Daoy (cell line): ENCODE measurements at places on chromosomes 11 and 22. TPM values are rescaled to one million over a fixed set of nuclear protein-coding genes. Genes with fewer than 3 reads are reported as not detected.
A peak's percentile ranks its signal among the peaks of the same experiment; 100 is the strongest.

DNA sequence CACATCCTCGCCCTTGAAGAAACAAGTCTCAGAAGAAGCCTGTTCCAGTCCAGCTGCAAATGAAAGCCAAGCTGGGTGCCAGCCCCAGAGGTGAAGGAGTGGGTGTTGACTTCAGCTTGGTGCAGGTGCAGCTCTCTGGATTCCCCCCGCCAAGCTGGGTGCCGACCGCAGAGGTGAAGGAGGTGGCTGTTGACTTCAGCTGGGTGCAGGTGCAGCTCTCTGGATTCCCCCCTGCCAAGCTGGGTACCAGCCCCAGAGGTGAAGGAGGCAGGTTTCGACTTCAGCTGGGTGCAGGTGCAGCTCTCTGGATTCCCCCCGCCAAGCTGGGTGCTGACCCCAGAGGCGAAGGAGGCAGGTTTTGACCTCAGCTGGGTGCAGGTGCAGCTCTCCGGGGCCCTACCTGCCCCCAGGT, 1234.0 kb downstream of the TBC1D22A start:
- DNase-seq = no peak

GRCh38 chr22:50570861-50571260, 7.4 kb downstream of the CPT1B start:
- no peak for DNase-seq

GRCh38 chr22:27906241-27906640, 12.8 kb downstream of the PITPNB start:
- DNase-seq = no peak

- no peak for DNase-seq
Observed at GRCh38 chr11:62103141-62103540, 20.7 kb upstream of the INCENP start.

DNA sequence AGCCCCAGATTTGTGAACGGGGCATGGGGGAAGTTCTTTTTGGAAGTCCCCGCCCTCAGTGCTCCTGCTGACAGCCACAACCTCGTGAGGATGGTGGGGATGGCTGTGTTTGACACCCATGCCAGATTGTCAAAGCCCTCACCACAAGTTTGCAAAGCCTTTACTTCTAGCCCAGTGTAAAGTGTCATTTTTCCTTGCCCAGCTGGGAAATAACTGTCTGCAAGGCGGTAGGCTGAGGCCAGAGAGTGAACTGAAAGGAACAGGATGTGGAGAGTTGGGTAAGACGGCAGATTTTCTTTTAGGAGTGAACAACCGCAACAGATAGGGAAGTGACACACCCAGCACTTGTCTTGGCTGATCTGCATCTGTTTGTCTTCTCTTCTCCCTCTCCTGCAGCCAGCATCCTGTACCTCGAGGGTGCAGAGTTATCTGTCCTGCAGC, 13.6 kb downstream of the IL17RA start:
- DNase-seq = no peak

DNA sequence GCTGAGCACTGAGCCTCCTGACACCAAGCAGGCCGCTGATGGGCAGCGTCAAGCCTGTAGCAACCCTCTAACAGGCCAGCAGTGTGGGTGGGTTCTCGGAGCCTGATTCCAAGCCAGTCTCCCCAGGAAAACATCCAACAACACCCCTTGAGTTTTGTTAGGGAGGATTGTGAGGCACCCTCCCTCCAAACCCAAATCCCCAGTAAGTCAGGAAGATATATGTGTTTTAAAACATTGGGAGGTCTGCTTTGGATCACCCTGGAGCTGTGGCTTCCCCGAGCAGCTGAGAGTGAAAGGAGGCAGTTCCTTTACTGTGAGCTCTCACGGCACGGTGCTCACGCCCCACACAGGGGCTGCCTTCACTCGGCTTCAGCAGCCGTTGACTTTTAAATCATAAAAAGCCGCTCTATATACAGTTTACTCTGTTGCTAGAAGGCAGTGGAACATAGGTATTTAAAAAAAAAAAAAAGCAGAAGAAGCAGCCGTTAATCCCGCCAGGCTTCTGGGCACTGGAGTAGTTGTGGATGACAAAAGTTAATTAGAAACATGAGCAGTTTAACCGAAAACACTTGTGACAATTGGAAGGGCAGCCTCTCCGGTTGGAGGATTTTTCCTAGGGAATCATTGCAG, 218.6 kb downstream of the NAV2 start:
- DNase-seq = no peak

GRCh38 chr22:22349455-22349836, 104.9 kb downstream of the VPREB1 start:
- DNase-seq = no peak

DNA sequence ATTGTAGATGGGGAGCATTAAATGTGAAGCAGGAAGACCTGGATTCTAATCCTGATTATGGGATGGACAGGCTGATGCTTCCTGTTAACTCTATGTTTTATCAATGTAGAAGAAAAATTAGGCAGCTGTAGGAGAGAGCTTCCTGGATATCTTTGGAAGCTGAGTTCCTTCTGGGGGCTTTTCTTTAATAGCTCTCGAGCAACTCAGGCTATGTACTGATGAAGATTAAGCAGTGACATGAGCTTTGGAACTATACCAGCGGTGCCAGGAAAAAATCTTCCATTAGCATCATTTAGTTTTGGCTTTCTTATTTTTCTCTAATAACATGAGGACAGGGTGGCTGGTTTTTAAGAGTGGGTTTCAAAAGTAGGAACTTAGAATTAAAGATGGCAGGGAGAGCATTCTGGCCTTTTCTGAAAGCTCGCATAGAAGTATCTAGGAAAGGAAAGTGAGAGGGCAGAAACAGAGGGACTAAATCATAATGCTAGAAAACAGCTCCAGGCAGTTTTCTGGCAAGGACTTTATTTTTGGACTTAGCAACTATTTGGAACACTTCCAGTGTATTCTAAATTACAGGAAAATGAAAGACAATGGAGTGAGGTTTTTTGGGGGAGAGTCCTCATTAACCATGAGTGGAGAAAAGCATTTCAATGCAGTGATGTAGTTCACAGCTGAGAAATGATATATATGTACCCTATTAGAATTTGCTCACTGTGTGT, 69.2 kb upstream of the RRM1 start:
- no peak for DNase-seq

DNA sequence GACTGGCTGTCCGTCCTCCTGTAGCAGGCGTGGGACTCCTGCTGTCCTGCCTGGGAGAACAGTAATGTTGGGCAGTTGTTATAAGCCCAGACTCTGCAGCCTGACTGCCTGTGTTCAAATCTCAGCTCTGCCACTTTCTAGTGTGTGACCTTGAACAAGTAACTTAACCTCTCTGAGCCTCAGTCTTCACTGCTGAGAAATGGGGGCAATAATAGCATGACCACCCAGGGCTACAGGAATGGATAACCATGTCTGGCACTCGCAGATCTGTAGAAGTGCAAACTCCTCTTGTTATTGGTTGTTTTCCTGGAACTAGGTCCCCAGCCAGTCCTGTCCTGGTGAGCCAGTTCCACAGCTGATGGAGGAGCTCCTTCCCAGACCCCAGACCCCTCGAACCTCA, 69.7 kb downstream of the TP53I11 start:
- DNase-seq = no peak

The ZNF70 gene
- total RNA-seq = 2.1 and 3.1 TPM in 2 replicates

- peak; percentile 75 for DNase-seq
Observed at GRCh38 chr22:17368554-17369438, 464 bp upstream of the CECR2 start.

GRCh38 chr11:74559110-74559933, 33.1 kb upstream of the POLD3 start:
- DNase-seq = peak; percentile 7

The OR51E2 gene
- total RNA-seq = 0.06 TPM in 1 of 2 replicates, not detected in the other

The ZNF215 gene
- total RNA-seq = 3.8 and 5.5 TPM in 2 replicates

GRCh38 chr11:23227078-23227445, 366.8 kb upstream of the CCDC179 start:
- no peak for DNase-seq

DNA sequence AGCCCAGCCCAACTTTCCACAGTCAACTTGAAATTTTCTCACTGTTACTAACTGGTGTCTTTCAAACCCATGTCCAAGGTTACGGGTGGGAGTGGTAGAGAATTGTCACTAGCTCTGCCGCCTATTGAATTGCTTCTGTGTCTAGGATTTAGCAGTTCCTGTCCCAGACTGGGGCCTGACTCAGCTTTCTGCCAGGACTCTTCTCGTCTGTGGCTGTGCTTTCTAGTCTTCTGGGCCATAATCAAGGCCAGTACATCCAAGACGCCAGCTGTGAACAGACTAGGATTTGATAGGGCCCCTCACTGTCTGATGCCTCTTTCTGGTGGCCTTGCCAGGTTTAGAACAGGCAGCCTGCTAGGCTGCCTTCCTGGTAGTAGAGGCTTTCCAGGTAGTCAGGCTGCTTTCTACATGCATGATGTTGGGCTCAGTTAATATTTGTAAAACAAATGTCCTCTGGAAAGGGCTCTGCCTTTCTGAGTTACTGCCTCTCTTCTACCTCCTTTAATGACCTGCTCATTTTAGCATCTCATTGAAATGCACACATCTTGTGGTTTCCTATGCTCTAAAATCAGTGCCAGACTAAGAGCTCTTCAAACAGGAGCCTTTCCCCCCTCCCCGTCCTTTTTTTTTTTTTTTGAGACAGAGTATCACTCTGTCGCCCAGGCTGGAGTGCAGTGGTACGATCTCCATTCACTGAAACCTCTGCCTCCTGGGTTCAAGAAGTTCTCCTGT, 13.1 kb upstream of the HIKESHI start:
- DNase-seq = no peak

The SLC15A3 gene
- 3.0 and 3.9 TPM in 2 replicates for total RNA-seq

GRCh38 chr11:127058524-127058923, 58.0 kb upstream of the KIRREL3 start:
- no peak for DNase-seq

The DCDC1 gene
- total RNA-seq = 0.23 and 1.0 TPM in 2 replicates

The KRTAP5-3 gene
- not detected in 2 replicates for total RNA-seq

DNA sequence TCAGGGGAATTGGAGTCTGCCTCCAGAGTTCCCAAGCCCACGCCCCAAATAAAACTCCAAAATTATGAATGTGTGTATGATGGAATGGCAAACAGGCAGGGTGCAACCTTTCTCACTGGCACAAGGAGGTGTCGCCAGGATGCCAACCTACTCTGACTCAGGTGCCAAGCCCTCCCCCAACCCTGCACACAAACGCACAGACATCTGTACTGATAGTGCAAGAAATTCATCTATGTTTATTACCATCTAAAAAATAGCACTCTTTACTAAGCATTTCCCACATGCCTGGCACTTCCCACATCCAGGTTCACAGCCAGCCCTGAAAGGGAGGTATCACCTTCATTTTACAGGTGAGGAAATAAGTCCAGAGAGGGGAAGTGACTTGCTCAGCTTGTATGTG, 1.2 kb downstream of the PLA2G3 start:
- DNase-seq = no peak

The CAPN5 gene
- 2.7 and 5.5 TPM in 2 replicates for total RNA-seq

- no peak for DNase-seq
Observed at GRCh38 chr11:30960387-30960992, 374.3 kb upstream of the MPPED2 start.

DNA sequence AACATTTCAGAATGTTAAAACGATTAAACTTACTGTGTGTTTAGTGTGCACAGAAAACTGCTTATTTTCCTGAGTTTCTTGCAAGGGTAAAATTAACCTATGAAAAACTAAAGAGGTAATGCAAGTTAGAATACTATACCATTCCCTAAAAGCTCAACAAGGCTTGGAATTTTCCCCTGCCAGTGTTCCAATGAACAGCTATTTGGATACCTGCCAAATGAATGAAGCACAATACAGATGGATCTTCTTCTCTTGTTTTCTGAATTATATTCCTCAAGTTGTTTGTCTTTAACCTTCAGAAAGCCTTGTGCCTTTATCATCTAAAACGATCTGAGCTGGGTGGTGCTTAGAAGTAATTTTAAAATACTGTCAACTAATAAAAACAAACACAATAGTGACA, 204.5 kb downstream of the LRRC4C start:
- DNase-seq = no peak

DNA sequence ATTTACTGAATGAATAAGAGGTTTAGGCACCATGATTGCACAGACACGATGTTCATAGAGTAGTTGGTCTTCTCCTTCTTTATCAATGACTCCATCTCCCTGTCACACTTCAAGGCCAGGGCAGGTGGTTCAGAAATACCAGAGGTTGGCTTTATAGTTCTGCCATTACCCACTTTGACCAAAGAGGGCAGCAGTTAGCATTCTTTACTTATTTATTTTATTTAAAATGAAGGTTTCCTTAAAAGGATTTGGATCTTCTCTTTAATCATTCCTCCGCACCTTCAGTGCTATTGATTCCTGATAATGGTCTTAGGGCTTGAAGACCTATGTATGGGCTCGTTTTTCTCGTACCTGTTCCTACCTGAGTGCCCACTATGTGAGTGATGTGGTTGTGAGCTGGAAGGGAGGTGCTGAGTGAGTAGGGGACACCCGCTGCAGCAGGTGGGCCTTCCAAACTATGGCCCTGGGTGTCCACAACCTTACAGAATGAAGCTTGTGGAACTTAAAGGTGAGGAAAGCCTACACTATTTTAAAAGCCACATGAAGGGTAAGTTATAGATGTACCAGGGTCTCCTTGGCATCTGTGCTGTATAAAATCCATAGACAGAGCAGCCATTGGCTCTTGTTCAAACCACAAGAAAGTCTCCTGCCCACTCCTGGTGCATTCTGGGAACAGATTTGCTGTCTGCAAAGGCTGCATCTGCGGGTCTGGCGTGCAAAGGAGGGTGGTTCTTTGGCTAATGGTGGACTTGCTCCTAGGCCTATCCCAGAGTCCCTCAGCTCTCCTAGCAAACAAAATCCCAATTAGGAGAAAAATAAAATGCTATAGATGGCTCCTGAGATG, 35.0 kb downstream of the TIMP3 start:
- DNase-seq = no peak

The CTNND1 gene
- 75.8 and 78.8 TPM in 2 replicates for total RNA-seq

- no peak for DNase-seq
Observed at GRCh38 chr11:69655479-69656428, 14.8 kb downstream of the CCND1 start.

The FOLH1 gene
- 0.09 TPM in 1 of 2 replicates, not detected in the other for total RNA-seq

- peak; percentile 64 for DNase-seq
Observed at GRCh38 chr22:19974268-19974861, 32.7 kb upstream of the TXNRD2 start.

- DNase-seq = no peak
Observed at GRCh38 chr11:62817129-62817528, 11.9 kb upstream of the NXF1 start.

- DNase-seq = no peak
Observed at GRCh38 chr11:914747-915501, 4.3 kb upstream of the CHID1 start.

GRCh38 chr11:1564535-1565172, 7.4 kb downstream of the DUSP8 start:
- peak; percentile 97 for DNase-seq

- no peak for DNase-seq
Observed at GRCh38 chr11:76151556-76152085, 54.7 kb downstream of the WNT11 start.

The GLB1L2 gene
- total RNA-seq = 12.6 and 13.4 TPM in 2 replicates

- peak; percentile 7 for DNase-seq
Observed at GRCh38 chr11:112132737-112133136, 31.2 kb downstream of the IL18 start.
